Left renal pelvis (tissue), 4 donors: ENCODE measurements at places on chromosomes 2 and 18. TPM values are rescaled to one million over a fixed set of nuclear protein-coding genes. Genes with fewer than 3 reads are reported as not detected.

Gene LOXHD1
- 0.85 TPM for polyA plus RNA-seq

Gene HAAO
- 54.8 TPM for polyA plus RNA-seq

Gene CROCC2
- polyA plus RNA-seq: 0.09 TPM

Gene SLC4A3
- 9.0 TPM for polyA plus RNA-seq

Gene NT5DC4
- polyA plus RNA-seq: 0.49 TPM

Gene ABCG8
- polyA plus RNA-seq: 0.86 TPM

Gene CRYBA2
- not detected for polyA plus RNA-seq

Gene REEP1
- polyA plus RNA-seq: 11.0 TPM

Gene POMC
- polyA plus RNA-seq: 2.7 TPM

Gene SKOR2
- polyA plus RNA-seq: not detected

Gene STON1
- polyA plus RNA-seq: 39.5 TPM

Gene CPLX4
- polyA plus RNA-seq: 0.08 TPM

Gene AFF3
- 72.9 TPM for polyA plus RNA-seq

Gene CD8B
- 0.56 TPM for polyA plus RNA-seq

Gene CFC1
- polyA plus RNA-seq: not detected

Gene RNF149
- polyA plus RNA-seq: 46.9 TPM

Gene OTOS
- not detected for polyA plus RNA-seq

Gene MOCOS
- polyA plus RNA-seq: 1.6 TPM

Gene ANKMY1
- 10.5 TPM for polyA plus RNA-seq

Gene EXOC6B
- 25.3 TPM for polyA plus RNA-seq

Gene TEKT4
- not detected for polyA plus RNA-seq

Gene ALKAL2
- 5.7 TPM for polyA plus RNA-seq

Gene KCNS3
- 7.5 TPM for polyA plus RNA-seq

Gene NRP2
- polyA plus RNA-seq: 105 TPM

Gene CFAP65
- polyA plus RNA-seq: 0.27 TPM

Gene SULT1C4
- polyA plus RNA-seq: 50.7 TPM

Gene SGPP2
- 16.3 TPM for polyA plus RNA-seq

Gene HOXD1
- 8.8 TPM for polyA plus RNA-seq
